Amniotic stem cell (primary cell): ENCODE measurements at places on chromosomes 12 and 14.
A peak's percentile ranks its signal among the peaks of the same experiment; 100 is the strongest.

- DNase-seq = no peak
Observed at GRCh38 chr12:87870061-87870460, 159.1 kb downstream of the C12orf50 start.

- DNase-seq = peak; percentile 67
Observed at GRCh38 chr12:65965358-65965757, 141.1 kb downstream of the HMGA2 start.

GRCh38 chr12:116091579-116091978, 185.9 kb downstream of the MED13L start:
- no peak for DNase-seq

GRCh38 chr12:107492393-107493134, 193.0 kb upstream of the PWP1 start:
- DNase-seq = no peak

DNA sequence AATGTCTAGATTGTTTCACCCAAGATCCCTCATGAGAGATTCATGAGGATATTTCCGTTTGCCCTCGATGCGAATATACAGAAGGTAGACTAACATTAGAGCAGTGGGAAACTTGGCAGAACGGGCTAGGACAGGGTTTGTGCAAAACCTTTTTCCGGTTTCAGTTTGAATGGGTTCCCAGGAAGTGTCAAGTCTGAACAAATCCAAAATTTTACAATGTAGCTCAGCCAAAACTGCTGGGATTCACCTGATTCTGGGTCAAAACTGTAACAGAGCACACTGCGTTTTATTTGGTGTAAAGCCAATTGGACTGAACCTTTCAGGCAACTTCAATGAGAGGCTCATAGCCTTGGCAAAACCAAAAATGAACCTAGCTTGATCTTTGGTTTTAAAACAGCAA, 337.8 kb upstream of the DIO2 start:
- DNase-seq = no peak
